Astrocyte of the cerebellum (primary cell): ENCODE measurements at places on chromosomes 7 and 10.
A peak's percentile ranks its signal among the peaks of the same experiment; 100 is the strongest.

- peak; percentile 82 for DNase-seq
Measured at GRCh38 chr10:6133331-6134098, 44.7 kb downstream of the RBM17 start.

DNA sequence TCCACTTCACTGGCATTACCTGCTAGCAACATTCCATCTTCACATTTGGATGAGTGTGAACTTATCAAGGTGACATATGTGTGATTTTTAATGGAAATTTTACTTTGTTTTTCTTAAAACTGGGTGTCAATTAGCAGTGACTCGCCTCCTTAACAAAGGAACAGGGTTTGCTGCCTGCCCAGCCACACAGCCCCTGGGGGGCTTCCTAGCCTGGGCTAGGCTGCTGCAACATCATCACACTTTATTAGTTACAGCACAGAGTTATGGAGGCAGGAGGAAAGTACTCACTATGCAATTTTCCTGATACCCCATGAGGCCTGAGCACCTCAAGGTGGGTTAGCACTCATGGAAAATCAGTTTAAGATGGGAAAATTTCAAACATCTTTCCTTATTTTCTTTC lies 861.3 kb downstream of the NRG3 start:
- no peak for DNase-seq

GRCh38 chr10:110609605-110610004 lies 34.5 kb upstream of the RBM20 start:
- DNase-seq, result no peak

GRCh38 chr7:20354610-20355528 lies 24.2 kb downstream of the ITGB8 start:
- no peak for DNase-seq

DNA sequence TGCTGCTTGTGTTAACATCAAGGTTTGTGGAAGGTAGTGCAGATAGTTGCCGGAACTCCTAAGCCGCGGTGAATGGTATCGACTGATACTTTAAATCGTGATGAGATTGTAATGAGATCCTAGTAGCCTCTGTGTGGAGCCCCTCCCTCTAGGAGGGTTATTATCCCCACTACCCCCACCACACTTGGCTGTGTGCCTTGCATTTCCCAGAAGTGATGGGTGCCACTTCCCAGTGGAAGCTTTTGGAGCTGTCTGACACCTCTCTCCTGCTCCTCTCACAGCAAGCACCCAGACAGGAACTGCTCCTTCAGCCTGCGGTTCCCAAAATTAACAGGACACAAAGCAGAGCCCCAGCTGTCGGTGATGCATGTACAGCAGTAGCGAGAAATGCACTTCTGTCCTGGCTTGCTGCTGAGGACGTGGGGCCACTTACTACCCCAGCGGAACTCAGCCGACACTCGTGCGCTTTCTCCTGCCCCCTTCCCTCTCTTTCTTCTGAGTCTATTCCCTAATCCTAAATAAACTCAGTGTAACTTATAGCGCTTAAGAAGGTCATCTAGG lies 52.5 kb downstream of the PRKAG2 start:
- no peak for DNase-seq

DNA sequence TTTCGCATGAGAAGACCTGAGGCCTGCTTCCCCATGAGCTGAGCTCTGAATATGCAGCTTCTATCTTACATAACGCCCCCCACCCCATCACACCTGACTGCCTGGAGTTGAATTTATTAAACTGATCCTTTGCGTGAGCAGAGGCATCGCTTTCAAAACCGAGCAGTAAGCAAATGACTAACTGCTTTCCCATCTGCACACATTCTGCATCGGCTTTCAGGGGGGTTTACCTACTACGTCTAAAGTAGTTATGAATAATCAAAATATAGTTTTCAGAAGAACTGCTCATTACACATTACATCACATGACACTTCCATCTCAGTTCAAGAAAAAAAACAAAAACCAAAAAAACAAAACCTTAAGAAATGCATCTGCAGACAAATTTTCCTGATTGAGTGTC lies 54.7 kb upstream of the EGR2 start:
- no peak for DNase-seq

DNA sequence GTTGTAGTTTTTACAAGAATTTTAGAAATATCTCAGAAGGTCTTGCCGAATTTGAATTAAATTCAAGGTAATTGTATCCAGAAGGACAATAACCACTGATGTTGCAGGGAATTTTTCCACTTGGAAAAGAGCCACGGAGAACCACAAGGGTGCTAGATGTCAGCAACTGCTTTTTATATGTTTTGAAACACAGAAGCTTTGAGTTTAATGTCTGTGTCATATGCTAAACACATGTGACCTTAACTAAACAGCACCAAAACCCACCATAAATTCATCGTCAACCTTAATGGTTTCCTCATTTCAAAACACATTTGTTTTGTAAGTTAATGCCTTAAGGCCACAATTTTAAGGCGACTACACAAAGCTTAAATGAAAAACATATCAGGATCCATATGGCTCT lies 106.9 kb downstream of the COL28A1 start:
- no peak for DNase-seq

DNA sequence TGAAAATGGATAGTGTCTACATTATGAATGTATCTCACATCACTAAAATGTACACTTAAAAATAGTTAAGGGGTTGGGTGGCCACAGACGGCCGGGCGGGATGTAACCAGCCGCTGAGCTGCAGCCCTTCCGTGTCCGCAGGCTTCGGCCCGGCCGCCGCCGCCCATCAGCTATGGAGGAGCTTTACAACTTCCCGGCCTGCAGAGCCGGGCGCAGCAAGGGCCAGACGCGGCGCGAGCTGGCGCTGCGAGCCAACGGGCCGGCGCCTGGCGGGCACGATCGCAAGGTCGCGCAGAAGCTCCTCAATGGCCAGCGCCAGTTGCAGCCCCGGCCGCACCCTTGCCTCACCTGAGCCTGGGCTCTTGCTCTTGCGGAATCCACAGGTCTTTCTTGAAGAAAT lies 69.1 kb downstream of the KMT2C start:
- no peak for DNase-seq

- DNase-seq, result peak; percentile 42
Measured at GRCh38 chr10:88386821-88387773, 196.0 kb downstream of the RNLS start.

GRCh38 chr7:106057962-106058927 lies 53.9 kb downstream of the SYPL1 start:
- no peak for DNase-seq

- DNase-seq, result no peak
Measured at GRCh38 chr7:68245688-68246087, 1249.1 kb downstream of the TYW1 start.

- no peak for DNase-seq
Measured at GRCh38 chr7:158494162-158494586, 93.4 kb downstream of the PTPRN2 start.

GRCh38 chr10:119441151-119441821 lies 101.2 kb downstream of the RGS10 start:
- DNase-seq, result peak; percentile 55

DNA sequence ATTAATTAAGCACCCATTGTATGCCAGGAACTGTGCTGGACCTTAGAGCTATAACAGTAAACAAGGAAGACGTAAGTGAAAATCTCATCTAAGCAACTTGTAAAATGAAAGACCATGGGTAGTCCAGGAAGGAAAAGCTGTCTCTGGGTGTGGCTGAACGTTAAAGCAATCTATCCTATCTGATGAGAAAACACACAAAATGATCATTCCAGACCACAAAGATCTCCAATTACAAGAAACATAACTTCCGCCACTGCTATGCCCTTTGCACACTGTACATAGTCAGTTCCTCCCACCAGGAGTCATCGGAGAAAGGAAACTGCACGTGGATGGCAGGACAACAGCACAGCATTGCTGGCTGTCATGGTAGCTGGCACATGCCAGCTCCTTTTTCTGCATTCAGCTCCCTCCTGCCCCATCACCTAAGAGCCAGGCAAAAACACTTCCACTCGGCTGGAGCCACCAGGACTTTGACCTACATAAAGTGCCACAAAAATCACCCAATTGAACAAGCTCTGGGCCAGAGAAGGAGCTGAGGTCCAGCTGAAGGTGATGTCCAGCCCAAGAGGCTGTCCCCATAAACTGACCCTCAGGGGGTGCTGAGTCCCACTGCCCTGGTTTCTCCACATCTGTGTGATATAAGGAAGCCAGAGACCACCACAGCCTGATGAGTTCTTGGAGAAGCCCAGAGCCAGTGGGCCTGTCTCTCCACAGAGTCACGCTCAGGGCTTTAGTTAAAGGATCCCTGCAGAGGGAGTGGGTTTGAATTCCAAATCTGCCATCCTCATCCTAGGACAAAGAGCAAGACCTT lies 56.4 kb downstream of the STEAP1B start:
- no peak for DNase-seq

DNA sequence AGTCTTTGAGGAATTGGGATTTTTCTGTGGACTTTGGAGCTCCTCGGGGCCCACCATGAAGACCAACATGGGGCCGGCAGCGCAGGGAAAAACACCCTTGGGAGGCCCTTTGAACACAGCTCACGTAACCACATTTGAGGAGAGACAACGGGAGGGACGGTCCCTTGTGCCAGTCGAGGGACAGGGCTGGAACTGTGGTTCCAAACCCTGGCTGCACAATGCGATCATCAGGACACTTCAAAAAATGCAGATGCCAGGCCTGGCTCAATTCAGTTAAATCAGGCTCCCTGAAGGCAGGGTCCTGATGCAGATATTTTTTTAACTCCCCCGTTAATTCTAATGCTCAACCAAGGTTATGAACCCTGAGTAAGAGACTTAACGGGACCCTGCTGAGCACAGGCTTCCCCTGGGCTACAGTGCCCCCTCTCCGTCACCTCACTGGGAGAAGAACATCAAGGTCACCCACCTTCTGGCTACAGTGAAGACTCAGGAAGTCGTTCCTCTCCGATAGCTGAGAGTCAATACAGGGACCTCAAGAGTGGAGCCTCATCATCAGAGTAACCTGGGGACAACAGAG lies 30.4 kb downstream of the LYZL1 start:
- DNase-seq, result no peak

- DNase-seq, result no peak
Measured at GRCh38 chr7:152865461-152865860, 105.9 kb downstream of the ACTR3B start.

- peak; percentile 81 for DNase-seq
Measured at GRCh38 chr10:36634916-36635315, 490.5 kb upstream of the ANKRD30A start.

- no peak for DNase-seq
Measured at GRCh38 chr7:157625973-157626742, 289.4 kb downstream of the DNAJB6 start.

DNA sequence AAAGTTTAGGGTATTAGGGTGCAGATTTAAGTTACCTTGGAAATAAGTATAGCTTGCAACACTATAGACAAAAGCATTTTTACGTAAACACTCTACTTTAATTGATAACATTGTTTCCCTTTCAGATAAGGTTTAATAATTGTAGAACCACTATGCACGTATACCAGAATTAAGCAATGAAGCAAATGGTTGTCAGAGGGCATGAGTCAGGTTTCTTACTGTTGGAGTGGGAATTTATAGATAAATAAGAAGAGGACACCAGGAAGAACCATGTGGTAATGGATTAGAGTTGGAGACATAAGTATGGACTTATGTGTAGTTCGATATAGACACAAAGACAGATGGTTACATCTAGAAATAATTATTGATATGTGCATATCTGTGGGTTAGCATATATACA lies 355.6 kb downstream of the ETV1 start:
- DNase-seq, result no peak

DNA sequence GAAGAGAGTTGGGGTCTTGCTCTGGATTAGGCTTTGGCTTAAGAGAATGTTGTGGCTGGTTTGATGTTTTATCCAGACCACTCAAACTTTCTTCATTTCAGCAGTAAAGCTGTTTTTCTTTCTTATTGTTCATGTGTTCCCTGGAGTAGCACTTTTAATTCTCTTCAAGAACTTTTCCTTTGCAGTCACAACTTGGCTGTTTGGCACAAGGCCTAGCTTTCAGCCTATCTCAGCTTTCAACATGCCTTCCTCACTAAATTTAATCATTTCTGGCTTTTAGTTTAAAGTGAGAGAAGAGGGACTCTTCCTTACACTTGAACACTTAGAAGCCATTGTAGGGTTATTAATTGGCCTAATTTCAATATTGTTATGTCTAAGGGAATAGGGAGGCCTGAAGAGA lies 18.1 kb downstream of the CCDC126 start:
- no peak for DNase-seq

DNA sequence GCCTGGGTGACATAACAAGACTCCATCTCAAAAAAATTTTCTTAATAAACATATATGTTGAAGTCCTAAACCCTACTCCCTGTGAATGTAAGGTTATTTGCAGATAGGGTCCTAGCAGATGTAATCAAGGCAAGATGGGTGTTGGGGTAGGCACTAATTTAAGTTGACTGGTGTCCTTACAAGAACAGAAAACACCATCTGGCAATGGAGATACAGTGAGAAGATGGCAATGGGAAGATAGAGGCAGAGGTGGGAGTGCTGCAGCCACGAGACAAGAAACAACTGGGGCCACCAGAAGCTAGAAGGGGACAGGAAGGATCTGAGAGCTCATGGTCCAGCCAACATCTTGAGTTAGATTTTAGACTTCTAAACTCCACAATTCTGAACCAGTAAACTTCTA lies 606.4 kb downstream of the CNTNAP2 start:
- DNase-seq, result no peak

- peak; percentile 43 for DNase-seq
Measured at GRCh38 chr7:93055543-93056107, 62.2 kb downstream of the SAMD9 start.

- no peak for DNase-seq
Measured at GRCh38 chr10:85967594-85967993, 399.0 kb downstream of the GRID1 start.

DNA sequence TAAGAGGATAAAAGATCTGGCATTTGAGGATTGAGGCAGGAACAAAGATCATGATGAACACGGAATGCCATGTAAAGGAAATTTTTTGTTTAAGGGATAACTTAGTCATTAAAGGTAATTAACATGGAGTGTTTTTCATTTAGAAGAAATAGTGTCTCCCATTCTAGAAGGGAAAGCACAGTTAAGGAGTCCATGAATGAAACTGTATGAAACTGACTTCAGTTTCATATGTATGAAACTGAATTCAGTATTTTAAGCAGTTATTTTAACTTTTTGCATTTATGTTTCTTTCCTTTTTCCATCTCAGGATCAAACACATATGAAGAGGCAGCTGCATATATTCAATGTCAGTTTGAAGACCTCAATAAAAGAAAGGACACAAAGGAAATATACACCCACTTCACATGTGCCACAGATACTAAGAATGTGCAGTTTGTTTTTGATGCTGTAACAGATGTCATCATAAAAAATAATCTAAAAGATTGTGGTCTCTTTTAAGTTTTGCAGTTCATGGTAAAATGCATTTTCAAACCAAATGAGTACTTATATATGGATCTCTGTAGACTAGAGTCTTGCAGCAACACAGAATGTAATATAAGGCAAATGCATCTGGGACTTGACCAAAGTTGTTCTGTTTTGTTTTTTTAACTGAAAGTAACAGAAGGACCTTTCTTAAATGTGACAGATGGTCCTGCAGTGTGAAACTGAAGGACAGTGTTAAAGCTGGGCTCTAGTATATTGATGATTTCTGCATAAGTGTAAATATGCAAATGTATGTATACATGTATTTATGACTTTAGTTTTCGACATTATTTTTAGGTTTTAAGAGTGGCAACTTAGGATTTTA lies 82.6 kb downstream of the GNAI1 start:
- no peak for DNase-seq
